Liver (tissue), 10 donors: ENCODE measurements at places on chromosomes 11 and 22. TPM values are rescaled to one million over a fixed set of nuclear protein-coding genes. Genes with fewer than 3 reads are reported as not detected.

DNA sequence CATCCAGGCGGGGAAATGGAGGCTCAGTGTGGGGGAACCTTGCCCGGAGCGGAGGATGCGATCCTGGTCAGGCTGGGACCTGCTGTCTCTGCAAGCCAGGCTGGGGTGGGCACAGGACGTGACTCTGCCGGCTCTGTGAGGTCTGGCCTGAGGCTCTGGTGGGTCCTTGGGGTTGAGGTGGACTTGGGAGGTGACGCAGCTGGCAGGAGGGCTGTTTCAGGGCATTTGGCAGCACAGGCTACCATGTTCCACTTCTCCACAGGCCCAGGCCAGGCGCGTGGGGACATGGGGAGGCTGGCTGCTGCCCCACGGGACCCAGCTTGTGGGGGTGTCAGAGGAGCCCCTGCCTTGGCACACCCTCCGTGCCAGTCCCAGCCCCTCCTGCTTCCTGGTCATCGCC, 1199.7 kb downstream of the BRD1 start:
- no peak for DNase-seq

DNA sequence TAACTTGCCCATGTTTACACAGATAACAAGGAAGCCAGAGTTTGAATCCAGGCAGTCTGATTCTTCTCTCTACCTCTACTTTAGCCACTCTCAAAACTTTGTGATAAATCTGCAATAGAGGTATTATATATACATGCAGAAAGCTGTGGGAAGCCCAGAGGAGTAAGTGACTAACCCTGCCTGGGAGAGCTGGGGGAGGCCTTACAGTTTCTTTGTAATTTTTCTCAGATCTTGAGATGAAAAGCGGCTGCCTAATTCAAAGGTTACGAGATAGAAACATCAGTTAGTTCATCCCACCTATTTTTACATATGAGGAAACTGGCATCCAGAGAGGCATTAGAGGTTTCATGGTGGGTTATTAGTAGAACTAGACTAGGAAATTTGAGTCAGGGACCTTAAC, 4.9 kb downstream of the STIM1 start:
- no peak for DNase-seq

Gene POU2AF1
- 0.59 TPM for total RNA-seq

DNA sequence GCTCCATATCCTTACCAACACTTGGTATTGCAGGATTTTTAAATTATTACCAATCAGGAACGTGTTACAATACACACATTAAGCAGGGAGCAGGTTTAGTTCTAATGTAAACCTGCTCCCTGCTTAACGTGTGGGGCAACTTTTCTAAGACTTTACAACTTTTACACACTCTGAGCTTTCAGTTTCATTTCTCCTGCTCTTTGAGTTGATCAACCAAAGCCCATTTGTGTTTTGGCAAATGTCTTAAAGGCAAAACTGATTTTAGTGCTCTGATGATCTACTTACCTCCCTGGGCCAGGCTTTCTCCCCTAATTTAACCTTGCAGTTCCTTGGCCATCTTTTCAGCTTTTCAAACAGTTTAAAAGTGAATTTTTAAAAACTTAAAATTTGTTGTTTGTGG, 70.9 kb downstream of the ZBTB44 start:
- no peak for DNase-seq

DNA sequence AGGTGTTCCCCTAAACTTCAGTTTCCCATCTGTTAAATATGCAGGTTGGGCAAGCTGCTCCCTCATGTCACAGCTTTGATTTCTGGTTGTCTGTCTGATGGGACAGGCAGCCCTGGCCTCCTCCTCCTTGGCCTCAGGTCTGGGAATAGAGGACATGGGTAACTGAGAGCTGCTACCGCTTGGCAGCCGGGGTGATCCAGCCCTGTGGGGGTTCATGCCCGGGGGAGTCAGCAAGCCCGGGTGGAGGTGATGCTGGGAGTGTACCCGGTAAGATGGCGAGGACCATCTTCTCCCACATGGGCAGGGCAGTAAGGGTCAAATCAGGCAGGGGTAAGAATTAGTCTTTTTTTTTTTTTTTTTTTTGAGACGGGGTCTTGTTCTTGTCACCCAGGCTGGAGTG, 845.0 kb downstream of the TBC1D22A start:
- DNase-seq = no peak

Gene RBM7
- total RNA-seq = 16.0 TPM

Gene HMOX1
- total RNA-seq = 108 TPM

- DNase-seq = no peak
Observed at GRCh38 chr11:60868682-60869450, 1.5 kb downstream of the ZP1 start.

- DNase-seq = no peak
Observed at GRCh38 chr11:111046291-111046690, 199.2 kb upstream of the POU2AF2 start.

GRCh38 chr11:70314730-70315129, 44.2 kb downstream of the PPFIA1 start:
- DNase-seq = no peak

Gene SYCE3
- total RNA-seq = not detected

DNA sequence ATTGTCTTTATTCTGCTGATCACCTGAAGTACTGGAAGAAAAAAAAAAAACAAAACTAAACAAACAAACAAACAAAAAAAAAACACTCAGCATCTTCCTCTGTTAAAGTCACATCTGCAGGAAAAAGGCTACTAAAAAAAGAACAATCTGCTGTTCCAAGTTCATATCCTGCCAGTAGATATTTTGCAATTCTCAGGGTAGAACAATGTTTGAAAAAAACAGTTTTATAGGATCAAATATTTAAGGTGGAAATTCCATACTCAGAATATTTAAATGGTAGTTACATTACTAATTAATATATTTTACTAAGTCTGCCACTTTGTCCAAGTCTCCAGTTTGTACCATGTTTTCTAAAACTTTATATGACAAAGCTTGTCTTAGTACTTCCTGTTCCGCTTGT, 175.2 kb downstream of the SBF2 start:
- DNase-seq = no peak

GRCh38 chr11:2272228-2272945, 2.0 kb upstream of the ASCL2 start:
- DNase-seq = peak; percentile 31
